ENCODE measurements at places on chromosomes 6 and 20. TPM values are rescaled to one million over a fixed set of nuclear protein-coding genes. Genes with fewer than 3 reads are reported as not detected.

GRCh38 chr6:37524025-37524969 lies 24.6 kb upstream of the CCDC167 start:
- DNase-seq: no peak

DNA sequence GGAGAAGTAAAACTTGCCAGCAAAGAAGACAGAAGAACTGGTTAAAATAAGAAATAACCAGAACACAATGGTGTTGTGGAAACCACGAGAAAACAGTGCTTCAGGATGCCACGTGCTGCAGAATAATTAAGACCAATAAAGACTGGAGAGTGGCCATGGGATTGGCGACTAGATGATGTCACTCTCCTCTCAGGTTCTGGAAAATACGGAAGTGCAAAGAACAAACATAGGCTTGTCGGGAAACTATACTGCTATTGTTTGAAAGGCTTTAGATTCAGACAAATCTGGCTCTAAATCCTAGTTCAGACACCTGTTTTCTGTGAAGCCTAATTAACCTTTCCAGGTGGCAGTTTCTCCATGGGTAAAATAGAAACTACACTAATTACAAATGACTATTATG lies 138.4 kb upstream of the STXBP5 start:
- DNase-seq: no peak

- DNase-seq: no peak
Measured at GRCh38 chr6:136921381-136921935, 643 bp upstream of the SLC35D3 start.

DNA sequence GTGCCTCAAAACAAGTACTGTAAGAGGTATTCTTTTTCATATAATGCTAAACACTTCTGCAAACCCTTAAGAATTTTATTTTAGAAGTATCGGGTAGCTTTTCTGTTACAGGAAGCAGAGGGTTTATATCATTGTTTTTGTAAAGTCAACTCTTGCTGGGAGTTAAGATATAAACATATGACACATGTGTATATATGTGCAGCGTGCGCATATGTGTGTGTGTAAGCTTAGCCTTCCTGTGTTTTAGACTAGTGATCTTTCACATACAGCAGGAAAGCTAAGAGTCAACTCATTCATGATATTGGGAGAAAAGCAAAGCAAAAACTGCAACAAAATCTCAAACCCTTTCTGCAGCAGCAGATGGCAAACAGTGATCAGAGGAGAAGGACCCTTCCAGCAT lies 102.4 kb downstream of the ARID1B start:
- no peak for DNase-seq

- no peak for DNase-seq
Measured at GRCh38 chr6:142648526-142648925, 296.4 kb downstream of the HIVEP2 start.

- no peak for DNase-seq
Measured at GRCh38 chr6:125066964-125067363, 86.6 kb upstream of the TPD52L1 start.

- no peak for DNase-seq
Measured at GRCh38 chr20:63456429-63457284, 15.8 kb downstream of the KCNQ2 start.

DNA sequence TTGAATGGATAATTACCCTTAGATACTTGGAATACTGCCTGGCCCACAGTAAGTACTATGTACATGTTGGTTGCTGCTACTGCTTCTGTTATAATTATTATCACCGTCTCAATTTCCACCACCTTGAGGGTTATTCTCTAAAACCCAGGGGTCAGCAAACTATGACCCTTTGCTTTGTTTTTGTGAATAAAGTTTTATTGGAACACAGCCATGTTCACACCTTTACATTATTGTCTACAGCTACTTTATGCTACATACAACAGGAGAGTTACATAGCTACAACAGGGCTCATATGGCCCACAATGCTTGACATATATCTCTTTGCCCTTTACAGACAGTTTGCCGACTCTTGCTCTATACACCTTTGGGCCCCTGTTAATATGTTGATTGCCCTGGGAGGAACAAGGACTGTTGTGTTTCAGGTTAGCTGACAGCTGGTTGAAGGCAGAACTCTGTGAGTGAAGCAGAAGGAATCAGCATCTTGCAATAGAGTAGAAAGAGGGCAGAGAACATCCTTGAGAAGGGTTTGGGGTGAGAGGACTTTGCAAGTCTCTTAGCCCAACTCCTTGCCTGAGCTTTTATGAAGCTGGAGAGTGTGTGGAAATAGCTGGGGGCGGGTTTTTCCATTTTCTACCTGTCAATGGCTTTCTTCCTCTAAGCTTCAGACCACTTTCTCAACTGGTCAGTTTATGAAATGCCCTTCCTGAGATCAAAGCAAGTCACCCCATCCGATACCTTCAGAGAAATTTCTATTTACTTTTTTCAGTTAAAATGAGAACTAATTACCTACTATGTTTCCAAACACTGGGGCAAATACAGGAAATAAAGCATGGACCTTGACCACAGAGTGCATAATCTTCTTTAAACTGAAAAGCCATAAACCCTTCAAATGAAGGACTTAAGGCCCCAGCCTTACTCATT lies 3.5 kb upstream of the MEP1A start:
- no peak for DNase-seq

GNRH2 gene
- 0.19 TPM for polyA plus RNA-seq

EEF1A2 gene
- 1,049 TPM for polyA plus RNA-seq

DNA sequence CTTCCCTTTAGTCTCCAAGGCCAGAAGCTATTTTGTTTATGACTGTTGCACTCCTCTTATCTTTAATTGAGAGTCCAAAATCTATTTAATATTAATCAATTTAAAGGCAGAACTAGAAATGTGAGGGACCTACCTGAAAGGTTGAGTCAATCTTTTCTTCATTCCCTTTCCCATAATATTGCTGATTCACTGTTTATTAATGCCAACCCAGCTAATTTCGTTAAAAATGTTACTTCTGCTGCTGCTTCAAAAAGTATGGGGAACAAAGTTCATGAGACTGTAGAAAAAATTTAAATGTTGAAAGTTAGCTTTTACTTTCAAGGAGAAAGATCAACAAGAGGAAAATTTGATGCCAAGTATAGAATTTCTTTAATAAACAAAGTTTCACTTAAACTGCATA lies 365.3 kb downstream of the TENT5A start:
- DNase-seq: no peak

UCKL1 gene
- polyA plus RNA-seq: 48.5 TPM

- no peak for DNase-seq
Measured at GRCh38 chr6:163181666-163182180, 232.8 kb upstream of the QKI start.

Measured in forelimb muscle (tissue), 1 donor.